Activated CD8-positive, alpha-beta memory T cell treated with anti-CD3 and anti-CD28 coated beads, Interleukin-2, amount 10 ng/mL, durations not matched to agents 7 days and 5 days (primary cell): ENCODE measurements at places on chromosomes 3 and 15.

- DNase-seq, result no peak
These were observed 18.7 kb downstream of the TMF1 start for GRCh38 chr3:69033470-69033869.

DNA sequence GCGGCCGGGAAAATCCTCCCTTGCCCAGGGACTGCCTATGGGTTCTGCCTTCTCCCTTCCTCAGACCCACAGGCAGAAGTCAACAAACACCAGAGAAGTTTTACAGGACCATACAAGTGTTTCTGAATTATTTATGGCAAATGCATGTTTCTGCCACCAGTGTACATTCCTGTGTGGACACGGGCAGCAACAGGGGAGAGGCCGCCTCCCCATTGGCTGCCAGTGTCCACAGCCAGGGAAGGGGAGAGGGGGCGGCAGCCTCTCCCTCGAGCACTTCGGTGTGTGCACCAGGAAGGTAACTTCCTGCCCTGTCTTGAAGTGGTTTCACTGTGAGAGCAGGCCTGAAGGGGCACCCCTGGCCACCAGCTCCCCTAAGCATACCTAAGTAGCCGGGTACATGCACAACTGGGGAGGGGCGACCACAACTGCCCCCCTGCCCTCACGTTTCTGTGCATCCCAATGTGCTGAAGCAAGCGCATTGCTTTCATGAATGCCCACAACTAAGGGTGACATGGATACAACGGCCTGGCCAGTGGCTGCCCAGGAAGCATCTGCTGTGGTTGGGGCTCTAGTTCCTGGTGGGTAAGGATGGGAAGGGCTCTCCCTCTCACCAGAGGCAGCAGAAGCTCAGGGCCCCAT lies 14.8 kb upstream of the SHISA5 start:
- DNase-seq, result no peak

- DNase-seq, result no peak
These were observed 73.9 kb downstream of the BTLA start for GRCh38 chr3:112425382-112425781.

DNA sequence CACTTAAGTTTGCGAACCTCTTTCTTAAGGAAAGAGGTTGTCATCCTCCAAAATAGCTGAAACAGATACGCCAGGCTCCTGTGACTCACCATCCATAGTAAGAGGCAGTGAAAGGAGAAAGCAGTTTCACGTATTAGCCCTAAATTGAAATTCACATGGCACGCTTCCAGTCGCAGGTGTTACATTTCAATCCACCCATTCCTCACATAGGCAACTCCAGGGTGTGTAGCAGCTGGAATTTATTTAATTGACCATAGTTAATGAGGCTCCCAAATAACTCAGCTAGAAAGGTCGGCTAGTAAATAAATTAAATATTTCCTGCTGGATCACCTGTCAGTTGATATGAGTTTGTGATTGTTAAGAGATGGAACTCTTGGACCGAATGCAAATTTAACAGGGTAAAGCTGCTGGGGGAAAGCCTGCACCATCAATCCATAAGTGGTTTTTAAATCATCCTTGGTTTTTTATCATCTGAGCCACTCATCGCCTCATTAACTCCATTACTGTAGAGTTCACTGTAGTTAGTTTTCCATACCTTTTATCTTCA lies 19.6 kb downstream of the NSUN3 start:
- no peak for DNase-seq

DNA sequence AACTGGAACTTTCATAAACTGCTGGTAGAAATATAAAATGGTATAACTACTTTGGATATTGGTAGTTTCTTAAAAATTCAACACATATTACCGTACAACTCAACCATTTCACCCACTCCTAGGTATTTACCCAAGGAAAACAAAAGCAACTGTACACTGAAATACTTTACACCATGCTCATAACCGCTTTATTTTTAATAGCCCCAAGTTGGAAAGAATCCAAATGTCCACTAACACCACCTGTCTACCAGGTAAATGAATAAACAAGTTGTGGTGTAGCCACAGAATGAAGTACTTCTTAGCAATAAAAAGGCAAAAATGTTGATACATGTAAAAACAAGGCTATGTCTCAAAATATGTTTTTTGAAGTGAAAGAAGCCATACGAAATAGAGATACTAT lies 215.9 kb upstream of the PEX5L start:
- no peak for DNase-seq

DNA sequence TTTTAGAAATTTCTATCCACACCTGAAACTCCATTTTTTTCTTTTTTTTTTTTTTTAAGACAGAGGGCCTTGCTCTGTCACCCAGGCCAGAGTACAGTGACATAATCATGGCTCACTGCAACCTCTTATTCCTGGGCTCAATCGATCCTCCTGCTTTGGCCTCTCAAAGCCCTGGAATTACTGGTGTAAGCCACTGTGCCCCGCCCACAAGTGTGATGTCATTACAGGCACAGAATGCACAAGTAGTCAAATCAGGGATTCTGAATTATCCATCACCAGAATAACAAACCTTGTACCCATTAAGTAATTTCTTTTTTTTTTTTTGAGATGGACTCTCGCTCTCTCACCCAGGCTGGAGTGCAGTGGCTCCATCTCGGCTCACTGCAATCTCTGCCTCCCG lies 1.9 kb downstream of the UQCRC1 start:
- DNase-seq, result no peak

DNA sequence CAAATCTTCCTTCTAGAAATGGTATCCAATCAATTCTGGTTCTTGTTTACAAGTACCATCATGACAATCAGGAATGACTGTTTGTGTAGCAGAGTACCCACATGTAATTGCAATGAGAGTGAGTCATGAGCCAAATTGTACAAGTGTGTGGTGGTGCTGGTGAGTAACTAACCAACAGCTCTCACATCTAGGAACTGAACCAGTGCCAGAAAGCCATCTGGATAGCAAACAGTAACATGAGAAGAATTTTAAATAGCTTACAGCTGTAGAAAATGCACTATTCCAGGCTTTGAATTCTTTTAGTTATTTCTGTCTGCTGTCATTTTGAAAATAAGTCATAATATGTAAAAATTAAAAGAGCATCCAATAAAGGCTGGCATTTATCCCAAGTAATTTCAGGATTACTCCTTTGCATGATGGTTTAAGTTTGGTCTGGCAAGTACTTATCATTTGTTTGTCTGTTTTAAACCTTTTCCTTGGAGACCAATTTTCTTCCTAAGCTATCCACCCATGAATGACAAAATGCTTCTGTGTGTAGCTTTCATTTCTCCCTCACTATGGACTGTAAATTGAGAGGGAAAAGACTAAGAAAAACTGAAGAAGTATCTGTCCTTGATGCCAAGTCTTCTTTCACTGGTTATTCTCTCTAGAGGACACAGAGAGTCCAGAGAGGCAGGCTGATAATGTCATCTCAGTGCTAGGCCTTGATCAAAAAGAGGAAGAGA lies 60.0 kb downstream of the PIK3CB start:
- peak; percentile 57 for DNase-seq

DNA sequence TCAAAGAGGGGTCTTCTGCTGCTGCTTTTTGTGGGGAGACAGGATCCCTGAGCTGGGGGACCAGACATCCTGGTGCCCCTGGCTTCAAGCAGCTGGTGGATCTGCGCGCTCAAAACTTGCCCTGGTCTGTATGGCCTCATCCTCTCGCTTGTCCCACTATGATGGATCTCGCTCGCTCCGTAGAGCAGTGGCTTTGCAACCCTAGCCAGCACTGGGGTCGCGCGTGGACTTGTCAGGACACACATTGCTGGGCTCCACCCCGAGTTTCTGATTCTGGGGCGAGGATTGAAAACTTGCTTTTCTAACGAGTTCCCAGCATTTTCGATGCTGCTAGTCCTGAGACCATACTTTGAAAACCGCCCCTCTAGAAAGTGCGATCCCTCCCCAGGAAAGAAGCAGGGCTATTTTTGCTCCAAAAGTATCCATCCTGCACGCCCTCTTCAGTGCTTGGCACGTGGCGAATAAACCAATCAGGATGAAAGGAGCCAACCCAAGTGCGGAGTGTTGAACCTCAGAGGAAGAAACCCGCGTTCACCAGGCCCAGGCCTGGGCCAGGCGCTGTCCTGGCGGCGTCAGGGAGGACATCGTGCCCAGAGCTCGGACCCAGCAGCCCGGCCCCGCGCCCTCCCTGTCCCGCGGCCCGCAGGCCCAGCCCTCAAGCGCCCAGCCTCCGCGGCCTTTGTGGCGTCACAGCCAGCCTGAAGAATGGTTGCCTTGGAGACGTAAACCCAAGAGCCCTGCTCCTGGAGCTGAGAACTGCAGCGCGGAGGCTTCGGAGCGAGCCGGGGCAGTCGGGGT lies at the start of gene CFAP100:
Gene CFAP100 (plus strand): TSS at position 731 of the 798 bp plus-strand sequence. CDS start 1,092 bp downstream, outside the sequence.
- DNase-seq, result no peak

DNA sequence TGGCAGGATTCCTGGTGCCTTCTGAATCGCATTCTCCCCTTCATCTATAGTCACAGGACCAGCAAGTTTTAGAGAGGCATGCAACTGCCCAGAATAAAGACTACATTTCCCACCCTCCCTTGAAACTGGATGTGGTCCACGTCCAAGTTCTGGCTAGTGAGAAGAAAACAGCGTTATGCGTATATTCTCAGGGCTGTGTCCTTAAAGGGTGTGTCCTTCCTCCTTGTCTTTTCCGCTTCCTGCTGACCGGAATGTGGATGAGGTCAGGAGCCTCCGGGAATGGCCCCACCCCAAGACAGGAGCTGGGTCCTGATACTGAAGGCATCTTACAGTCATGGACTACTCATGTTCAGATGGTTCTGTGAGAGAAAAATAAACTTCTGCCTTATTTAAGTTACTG lies 20.2 kb downstream of the CHST2 start:
- DNase-seq, result no peak

GRCh38 chr15:66095871-66096687 lies 157.5 kb downstream of the MEGF11 start:
- no peak for DNase-seq

GRCh38 chr3:58167431-58168351 lies 43.1 kb downstream of the DNASE1L3 start:
- peak; percentile 73 for DNase-seq

DNA sequence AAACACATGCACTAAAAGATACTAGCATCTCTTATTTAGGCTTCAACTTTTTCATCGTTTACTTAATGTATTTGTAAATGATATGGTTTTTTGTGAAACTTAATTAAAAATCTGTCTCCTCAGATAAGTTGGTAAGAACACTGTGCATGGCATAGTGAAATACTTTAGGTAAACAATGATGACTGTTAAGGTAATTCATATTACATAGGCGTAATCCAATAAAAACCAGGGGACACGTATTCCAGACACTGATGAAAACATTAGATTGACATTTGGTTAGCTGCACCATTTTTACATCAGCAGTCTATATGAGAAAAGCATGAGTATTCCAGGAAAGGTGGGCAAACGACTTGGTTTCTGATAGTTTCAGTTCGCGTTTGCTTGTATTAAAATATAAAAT lies 170.0 kb downstream of the MBNL1 start:
- DNase-seq, result no peak

- DNase-seq, result no peak
These were observed 179.9 kb downstream of the MCTP2 start for GRCh38 chr15:94411285-94411684.

DNA sequence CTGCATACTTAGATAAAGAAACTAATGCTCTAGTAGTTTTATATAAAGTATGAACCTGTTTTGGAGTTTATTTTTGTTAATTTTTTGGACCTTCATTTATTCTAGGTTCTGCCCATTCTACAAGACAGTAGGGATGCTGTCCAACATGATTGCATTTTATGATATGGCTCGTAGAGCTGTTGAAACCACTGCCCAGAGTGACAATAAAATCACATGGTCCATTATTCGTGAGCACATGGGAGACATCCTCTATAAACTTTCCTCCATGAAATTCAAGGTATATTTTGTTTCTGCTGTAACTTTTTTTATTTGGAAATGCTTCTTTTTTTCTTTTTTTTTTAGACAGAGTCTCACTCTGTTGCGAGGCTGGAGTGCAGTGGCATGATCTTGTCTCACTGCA lies 33.3 kb upstream of the GRAMD1C start:
- no peak for DNase-seq

DNA sequence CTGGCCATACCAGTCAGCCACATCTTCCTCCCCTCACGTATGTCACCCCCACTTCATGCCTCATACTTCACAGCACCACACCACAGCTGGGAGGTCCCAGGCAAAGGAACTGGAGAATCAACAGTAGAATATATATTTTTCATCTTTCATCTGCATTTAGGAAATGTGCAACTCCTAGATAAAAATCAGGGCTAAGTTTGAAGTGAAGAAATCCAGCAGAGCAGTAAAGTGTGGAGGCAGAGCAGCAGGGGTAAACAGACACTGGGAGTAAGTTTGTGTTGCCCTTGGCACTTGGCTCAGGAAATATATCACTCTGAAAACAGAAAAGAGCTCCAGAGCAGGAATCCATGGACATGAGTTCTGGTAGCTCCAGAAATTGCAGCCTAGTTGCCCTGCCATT lies 2.8 kb upstream of the HERC1 start:
- DNase-seq, result no peak

DNA sequence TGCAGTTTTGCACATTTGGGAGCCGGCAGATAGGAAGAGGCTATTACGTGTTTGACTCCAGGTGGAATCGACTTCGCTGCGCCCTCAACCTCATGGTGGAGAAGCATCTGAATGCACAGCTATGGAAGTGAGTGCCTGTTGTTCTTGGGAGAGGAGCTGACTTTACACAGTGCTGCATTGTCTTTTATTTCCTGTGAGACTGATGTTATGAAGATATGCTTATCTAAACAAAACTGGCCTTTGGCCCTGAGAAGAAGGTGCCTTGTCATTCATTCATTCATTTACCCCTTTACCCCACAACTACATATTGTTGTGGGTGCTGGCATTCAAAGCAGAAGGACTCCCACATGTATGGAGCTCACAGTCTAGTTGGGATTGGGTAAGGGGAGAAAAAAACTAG lies 32.6 kb downstream of the PSMD6 start:
- DNase-seq, result no peak

- DNase-seq, result no peak
These were observed 425.0 kb downstream of the TIGIT start for GRCh38 chr3:114718898-114719210.

GRCh38 chr15:94417501-94418293 lies 186.3 kb downstream of the MCTP2 start:
- DNase-seq, result no peak

DNA sequence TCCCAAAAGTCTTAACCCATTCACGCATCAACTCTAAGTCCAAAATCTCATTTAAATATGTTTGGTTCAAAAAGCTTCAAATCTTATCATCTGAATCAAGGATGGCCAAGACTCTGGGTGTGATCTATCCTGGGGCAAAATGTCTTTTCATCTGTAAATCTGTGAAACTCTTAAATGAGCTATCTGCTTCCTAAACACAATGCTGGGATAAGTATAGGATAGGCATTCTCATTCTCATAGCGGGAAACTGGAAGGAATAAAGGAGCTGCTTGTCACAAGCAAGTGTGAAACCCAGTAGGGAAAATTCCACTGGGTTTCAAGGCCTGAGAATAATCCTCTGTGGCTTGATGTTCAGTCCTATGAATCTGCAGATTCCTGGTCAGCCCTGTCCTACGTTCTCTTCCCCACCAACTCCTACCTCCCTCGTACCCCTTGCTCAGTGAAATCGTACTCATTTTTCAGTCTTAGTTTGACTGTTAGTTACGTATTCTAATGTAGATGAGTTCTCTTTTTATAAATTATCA lies 156.7 kb downstream of the EPHA3 start:
- no peak for DNase-seq
